ENCODE measurements at places on chromosomes 2 and 18.

DNA sequence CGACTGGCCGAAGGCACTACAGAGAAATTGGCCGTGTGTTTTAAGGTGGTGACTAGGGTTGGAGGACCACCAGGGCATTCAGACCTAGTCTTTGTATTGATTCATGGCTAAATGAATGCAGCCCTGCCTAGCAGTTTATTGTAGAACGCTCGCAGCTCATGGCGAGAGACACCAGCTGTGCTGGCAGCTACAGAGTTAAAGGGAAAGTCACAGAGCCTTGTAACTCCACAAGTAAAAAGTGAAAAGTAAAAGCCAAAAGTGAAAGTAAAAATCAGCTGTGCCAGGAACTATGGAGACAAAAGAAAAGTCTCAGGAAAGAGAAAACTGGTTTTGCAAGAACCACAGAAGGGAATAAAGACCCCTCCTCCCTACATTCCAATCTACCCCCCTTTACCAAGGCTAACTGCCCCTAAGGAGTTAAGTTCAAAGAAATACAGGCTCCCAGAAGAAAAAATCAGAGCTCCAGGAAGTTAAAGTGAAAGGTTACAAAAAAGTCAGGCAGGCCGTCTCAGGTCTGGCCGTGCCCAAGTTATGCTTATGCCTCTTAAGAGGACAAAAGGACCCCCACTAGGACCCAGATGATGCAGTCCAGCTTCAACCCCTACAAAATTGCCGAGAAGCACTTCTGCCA, 46.4 kb upstream of the SELENOI start:
- DNase-seq, result no peak

- peak; percentile 7 for DNase-seq
Observed at GRCh38 chr2:209648714-209649113, 122.9 kb upstream of the UNC80 start.

GRCh38 chr2:108074946-108075345, 88.6 kb downstream of the SLC5A7 start:
- DNase-seq, result no peak

DNA sequence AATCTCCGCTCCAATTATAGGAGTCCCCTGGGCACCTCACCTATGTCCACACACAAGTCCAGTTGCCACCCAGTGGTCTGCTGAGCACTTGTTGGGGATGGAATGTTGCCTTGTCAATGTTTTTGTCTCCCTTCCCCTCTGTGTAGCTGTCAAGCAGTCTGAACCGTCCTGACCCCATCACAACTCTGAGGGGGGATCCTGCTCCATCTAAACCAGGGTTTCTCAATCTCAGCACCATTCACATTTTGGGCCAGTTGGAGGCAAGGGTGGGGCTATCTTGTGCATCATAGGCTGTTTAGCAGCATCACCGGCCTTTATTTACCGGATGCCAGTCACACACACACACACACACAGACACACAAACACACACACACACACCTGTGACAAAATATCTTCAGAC, 53.0 kb downstream of the CYP26B1 start:
- no peak for DNase-seq

DNA sequence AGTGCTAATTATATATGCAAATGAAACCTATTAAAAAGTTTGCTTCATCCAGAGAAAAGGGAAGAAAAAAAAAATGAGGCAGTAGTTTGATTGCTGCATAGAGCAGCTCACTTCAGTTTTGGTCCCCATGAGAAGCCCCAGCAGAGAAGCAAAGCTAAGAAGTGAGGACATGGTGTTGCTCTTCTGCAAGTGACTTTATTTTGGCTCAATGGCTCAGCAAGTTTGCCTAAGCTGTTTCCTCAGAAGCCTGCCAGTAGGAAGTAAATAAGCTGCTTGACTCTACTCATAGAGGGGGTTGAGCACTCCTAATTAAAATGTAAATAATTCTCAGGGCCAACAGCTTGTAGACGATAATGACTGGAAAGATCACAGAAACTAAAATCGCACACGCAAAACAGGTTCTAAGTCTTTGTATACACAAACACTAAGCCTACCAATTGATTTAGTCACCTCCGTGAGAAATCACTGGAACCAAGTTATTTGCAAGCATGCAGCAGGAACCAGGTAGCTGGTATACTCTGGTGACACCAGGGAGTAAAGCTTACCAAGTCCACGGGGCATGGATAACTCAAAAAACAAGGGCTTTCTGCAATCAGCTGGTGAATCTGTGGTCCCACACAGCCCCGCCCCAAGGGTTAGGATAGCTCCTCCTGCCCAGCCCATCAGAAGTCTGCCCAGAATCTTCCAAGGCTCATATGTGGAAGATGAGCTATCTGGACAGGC, 39.7 kb upstream of the NABP1 start:
- no peak for DNase-seq

DNA sequence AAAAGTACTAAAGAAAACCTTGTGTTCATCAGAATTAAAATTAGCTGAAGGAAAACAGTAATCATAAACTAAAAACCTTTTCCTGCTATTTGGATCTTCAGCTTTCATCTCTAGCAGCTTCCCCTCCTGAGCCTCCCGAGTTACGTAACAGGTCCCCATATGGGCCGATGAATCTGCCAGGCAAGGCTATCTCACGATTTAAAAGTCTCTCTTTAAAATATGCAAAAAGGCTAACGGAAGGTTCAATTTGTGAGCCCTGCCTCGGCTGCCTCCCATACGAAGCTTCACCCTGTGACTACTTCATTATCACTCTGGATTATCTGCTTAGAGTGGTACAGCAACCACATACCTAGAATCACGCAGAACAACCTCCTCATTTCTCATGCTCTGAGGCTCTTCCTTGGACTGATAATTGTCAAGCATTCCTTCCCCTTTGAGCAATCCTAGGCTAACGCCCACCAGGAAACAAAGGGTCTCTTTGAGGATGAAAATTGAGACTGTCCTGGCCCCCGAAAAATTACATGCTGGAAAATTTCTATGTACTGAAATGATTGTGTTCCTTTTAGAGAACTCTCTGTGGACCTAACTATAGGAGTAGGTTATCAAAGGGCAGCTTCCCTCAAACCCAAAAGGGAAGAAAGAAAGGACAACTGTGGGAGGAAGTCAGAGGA, 147.4 kb downstream of the ZEB2 start:
- no peak for DNase-seq

All from SW 1271 (cell line).